ENCODE measurements at places on chromosomes 3 and 15.
A peak's percentile ranks its signal among the peaks of the same experiment; 100 is the strongest.

DNA sequence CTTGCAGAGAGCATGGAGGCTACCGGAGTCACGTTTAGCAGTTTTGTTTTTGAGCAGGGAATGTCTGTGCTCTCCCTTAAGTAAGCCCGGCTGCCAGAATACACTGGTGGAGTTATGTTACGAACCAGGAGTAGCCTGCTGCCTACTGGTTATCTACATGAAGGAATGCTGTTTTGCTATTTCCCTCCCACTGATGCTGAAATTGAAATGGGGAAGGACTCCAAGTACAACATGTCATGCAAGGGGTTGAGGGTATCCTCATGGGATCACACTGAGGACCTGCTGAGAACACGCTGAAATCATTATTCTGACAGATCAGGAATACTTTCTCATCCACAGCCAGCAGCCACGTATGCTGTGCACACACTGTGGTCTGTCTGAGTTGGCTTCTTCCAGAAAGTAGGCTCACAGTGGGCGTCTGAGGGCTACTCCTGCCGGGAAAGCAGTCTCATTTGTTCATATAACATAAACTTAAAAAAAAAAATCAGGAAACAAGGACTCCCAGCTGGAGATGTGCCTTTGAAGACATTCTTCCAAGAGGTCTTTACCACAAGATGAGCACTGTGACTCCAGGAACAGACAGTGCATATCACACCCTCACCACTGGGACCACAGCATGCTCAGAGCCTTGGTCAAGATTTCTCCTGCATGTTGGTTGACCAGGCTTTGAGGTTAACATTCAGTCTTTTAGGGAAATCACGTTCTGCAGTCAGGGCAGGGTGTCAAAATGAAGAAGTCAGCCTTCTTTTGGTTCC, 300.4 kb upstream of the RASGRP1 start:
- DNase-seq = no peak

DNA sequence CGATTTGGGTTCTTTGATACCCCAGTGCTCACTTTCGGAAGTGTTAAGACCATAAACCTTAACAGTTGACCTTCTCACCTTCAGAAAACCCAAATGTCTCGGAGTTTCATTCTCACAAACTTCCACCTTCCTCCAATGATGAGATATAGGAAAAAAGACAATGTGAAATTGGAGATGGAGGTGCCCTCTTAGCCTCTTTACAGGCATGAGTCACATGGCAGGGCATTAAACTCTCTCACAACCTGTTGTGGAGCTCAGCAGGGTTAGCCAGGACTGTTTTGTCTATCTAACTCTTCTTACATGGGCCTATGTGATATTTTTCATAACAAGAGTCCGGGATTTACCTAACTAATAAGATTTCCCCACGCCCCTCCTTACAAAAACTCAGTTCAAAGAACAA, 10.7 kb downstream of the AGTR1 start:
- DNase-seq = no peak

DNA sequence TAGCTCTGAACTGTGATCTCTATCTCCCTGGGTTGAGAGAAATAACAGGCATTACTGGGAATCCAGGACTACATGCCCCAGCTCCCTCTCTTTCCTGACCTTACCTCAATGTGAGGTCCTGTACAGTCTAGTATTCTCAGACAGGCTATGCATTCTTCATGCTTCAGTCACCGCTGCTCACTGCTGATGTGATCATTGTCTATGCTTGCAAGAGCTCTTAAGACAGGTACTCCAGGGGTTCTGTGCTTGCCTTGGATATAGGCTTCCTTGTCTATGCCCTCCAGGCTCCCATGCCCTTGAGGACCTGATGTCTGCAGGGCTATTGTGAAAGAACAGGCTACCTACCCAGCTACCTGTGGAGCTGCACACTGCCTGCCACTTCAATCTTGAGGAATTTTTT, 183.6 kb downstream of the MBNL1 start:
- DNase-seq = no peak

- no peak for DNase-seq
Observed at GRCh38 chr3:150020527-150020926, 49.8 kb upstream of the PFN2 start.

GRCh38 chr3:72728329-72728889, 119.8 kb downstream of the SHQ1 start:
- no peak for DNase-seq

GRCh38 chr3:172038798-172039435, 461 bp upstream of the FNDC3B start:
- DNase-seq = no peak

GRCh38 chr15:40637221-40637745, 43.2 kb downstream of the KNL1 start:
- no peak for DNase-seq

GRCh38 chr3:136109499-136109898, 86.6 kb downstream of the MSL2 start:
- no peak for DNase-seq

DNA sequence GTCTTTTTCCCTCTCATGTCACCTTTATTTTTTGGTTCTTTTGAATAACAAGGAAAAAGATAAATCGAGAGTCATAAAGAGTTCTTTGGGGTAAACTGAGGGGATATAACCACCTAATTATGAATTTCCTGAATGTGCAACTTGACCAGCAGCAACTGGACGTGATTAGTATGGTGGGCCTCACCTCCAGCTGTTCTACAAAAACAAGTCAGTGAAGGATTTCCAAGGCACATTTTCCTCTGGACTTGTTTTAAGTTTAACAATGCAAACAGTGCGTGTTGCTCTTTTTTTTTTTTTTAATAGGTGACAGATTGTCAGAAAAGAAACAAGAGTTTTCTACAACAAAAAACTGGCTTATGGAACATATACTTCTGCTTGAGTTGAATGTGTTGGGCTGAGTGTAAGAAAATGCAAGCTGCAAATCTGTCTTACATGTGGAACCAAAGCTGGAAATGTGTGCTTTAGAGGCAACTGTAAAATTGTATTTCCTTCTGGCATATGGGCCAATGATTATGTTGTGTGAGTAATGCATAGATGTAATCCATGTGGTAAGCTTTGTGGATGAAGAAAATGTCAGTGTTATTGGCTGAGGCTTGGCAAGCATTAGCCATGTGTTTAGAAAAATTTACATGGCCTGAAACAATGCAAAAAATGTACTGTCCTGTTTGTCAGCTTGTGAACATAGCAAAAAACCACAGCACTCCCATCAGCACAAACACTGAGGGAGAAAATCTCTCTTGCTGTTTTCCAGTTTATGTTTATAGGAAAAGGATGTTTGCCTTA, 44.5 kb upstream of the FNDC3B start:
- no peak for DNase-seq

DNA sequence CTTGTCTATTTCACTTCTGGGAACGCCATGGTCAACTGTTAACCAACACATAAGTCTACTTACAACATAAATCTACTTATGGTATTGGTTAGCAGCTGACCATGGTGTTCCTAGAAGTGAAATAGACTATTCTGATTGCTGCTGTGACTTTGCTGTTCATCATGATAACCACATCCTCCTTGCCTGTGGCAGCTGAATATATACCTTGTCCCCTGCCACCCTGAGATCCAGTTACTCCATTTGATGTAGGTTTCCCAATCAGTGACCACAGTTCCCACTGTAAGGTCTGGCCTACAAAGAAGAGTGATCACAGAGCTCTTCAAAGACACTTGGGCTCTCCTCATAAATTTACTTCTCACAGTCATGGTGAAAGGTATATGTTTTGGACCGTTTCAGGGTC, 66.8 kb upstream of the ALDH1A3 start:
- no peak for DNase-seq

DNA sequence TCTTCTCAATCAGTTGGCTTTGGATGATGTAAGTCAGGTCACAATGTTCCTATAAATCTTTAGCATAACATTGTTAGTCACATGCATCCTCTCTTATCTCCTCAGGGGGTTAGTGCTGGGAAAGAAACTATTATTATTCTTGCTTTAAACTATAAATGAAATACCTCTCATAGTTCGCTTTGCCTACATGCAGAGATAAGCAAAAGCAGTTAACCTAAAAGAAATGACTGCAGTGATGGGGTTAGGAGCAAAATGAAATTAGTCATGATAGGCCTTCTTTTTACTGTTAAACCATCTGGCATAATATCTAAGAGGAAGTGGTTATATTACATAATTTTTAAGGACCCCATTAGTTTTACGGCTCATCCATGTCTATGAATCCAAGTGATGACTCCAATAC, 91.7 kb upstream of the IGSF10 start:
- no peak for DNase-seq

DNA sequence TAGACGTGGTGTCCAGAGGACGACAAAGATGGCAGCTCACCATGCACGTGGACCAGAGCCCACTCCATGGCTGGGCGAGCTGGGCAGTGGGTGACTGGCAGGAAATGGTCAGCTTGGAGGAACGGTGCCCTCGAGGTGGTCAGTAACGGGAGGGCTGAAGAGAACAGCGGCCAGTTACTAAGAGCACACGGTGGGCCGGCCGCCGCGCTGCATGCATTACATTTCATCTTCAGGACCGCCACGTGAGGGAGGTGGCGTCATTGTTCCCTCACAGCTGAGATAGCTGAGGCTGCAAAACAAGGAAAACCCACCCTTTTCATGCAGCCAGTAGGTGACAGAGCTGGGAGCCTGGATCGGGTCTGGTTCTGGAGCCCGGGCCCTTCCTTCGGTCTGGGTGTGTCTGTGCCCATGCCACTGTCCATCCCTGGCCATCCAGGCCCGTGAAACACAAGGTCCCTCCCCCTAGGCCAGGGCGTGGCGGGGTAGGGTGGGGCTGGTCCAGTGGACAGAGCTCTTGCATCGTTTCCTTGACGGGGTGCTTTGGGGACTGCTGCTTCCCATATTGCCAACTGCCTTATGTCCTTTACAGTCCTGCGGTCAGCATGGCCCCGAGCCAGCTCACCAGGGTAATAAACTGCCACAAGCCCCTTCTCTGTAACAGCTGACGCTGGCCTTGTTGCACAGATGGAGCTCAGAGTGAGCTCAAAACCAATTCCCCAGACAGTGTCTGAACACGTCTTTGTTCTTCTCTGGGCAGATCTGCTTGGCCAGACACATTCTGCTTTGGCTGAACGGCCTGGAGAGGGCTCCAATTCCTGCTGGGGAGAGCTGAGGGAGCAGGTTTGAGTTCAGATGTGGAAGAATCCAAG, 51.8 kb downstream of the RGMA start:
- no peak for DNase-seq

- no peak for DNase-seq
Observed at GRCh38 chr3:158742871-158743663, 10.8 kb upstream of the RARRES1 start.

DNA sequence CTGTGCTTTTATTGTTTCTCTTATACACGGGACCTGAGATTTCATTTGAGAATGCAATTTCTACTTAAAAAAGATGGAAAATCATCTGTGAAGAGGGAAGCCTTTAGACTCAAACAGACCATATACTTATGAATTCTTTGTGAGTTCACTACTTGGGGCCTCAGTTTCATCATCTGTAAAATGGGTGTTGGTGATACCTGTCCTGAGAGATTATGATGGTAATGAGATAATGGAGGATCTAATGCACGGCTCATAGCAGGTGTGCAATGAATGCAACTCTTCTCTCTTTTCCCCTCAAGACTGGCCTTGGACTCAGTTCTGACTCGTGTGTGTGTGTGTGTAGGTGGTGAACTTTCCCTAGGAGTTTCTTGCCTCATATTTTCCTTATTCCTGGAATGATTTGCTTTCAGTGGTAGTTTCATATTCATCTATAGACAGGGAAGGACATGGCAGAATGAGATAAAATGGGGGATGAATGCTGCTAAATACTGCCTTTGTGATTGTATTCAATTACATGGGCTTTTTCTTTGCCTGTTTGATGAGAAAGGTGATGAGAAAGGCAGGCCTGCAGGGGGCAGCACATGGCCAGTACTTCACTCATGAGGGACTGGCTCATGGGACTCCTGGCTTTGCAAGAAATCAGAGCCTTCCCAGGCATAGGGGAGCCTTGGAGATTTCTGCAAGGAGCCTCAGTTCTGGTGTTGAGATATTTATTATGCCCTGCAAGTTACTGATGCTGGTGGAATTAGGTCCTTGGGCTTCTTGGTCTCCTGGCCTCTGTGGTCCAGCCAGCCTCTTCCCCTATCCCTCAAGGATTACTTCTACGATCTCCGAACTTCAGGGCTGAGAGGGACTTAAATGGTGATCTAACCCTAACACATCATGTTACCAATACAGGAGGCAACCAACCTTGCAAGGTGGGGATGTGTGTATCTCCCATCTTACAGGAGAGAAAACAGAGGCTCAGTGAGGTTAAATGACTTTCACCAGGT, 70.7 kb downstream of the RPLP1 start:
- DNase-seq = peak; percentile 64

DNA sequence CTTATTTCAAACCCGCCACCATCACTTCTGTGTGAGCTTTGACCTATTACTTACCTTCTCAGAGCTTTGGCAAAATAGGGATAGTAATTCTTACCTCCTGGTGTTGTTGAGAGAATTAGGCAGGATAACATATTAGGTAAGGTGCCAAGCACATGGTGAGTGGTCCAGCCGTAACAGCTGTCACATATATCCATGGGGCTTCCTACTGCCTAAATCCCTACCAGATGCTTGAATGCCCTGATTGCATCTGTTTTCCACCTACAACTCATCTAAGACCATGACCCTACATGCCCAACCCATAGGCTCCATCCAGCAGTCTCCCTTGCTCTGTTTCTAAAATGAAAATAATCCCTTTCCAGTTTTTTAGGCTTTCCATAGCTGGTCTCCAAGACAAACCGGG, 162.3 kb upstream of the NR2E3 start:
- no peak for DNase-seq

DNA sequence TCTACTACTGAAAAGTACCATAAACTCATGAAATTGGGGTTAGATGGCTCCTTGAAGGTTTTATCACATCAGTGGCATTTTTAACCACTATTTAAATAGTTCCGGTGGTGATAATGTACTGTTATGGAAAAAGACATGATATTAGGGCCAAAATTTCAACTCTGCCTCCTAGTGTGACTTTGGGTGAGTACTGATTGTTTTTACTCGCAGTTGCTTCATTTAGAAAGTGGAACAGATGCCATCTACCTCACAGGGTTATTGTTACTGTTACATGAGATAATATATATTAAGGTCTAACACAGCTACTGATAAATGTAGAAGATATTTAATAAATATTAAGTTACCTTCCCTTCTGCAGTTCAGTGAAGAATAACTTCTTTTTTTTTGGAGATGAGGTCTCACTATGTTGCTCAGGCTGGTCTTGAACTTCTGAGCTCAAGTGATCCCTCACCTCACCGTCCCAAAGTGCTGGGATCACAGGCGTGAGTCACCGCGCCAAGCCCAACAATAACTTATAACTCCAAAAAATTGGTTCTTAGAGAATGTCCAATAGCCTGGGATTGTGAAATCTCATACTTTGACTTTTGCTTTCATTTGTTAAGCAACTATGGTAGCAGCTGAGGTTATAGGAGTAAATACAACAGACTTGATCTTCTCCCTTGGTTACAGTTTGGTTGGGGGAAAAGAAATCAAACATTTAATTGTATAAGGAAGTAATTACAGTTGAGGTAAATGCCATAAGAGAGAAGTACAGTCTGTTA, 48.3 kb downstream of the MEF2A start:
- DNase-seq = no peak

Measured in NCI-H1092 (cell line).